ENCODE measurements at places on chromosomes 3 and 15. TPM values are rescaled to one million over a fixed set of nuclear protein-coding genes. Genes with fewer than 3 reads are reported as not detected.

Gene SERINC4
- total RNA-seq, result not detected

DNA sequence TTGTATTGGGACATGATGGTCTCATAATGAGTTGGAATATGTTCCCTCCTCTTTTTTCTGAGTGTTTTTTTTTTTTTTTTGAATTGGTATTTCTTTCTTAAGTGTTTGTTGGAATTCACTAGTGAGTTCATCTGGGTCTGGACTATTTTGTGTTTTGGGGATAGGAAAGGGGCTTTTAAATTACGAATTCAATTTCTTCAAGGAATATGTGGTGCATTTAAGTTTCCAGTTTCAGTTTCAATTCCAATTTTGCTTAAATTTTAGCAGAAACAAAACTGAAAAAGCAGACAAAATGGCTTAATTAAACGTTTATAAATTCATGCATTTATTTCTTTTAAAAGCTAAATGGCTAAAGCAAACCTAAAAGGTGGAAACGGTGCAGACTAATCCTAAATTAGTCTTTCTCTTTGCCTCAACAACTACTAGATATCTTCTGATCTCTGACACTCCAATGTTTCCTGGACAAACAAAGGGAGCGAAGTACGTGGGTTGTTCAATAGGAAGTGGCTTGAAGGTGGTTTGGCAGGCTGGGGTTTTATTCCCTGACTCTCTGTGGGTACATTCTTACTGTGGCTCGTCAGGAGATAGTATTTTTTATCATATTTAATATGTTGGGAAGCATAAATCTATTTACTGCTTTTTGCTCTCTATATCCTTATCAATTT, 50.0 kb upstream of the CORO2B start:
- no peaks in the 10 kb centered on the region for H3K36me3 ChIP-seq
- H3K27ac ChIP-seq, result no peak overlapping the region
- no peak for DNase-seq
- H3K4me3 ChIP-seq, result no peak overlapping the region

Gene ASB14
- 1.2 TPM for total RNA-seq

DNA sequence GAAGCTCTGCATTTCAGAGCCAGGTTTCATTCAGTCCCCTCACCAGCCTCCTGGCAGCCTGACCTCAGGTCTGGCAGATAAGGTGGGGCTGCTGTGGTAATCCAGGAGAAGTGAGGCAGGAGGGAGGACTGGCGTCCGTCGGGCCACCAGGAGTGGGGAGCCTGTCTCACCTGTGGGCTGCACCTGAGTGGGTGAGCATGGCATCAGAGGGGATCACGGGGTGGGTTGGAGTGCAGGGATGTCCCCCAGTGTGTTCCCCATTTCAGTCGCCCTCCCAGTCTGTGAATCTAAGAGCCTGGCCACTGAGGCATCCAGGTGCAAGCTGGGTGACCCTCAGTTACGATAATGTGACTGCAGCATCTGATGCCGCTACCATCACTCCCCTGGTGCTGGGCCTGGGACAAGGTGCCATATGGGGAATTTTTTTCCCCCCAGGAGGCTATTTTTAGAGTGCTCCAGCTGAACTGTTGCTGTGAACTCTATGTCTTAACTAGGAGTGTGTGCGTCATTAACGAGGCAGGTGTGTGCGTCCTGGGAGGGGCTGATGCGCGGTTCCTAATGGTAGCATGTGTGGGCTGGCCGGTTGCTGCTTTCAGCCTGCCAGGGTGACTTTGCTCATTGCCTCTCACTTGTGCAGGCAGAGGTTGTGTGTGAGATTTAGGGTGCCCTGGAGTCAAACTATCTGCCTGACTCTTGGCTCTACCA, 165.2 kb downstream of the SLCO3A1 start:
- no peak overlapping the region for H3K4me3 ChIP-seq
- peak; percentile 41 for DNase-seq
- peaks cover 49% of the 10 kb centered on the region for H3K4me1 ChIP-seq
- H3K27me3 ChIP-seq, result no peaks in the 10 kb centered on the region
- no peaks in the 10 kb centered on the region for H3K36me3 ChIP-seq

- no peak overlapping the region for H3K4me3 ChIP-seq
- H3K4me1 ChIP-seq, result no peaks in the 10 kb centered on the region
- no peak for DNase-seq
- H3K27me3 ChIP-seq, result no peaks in the 10 kb centered on the region
- H3K27ac ChIP-seq, result no peak overlapping the region
These were observed 17.3 kb upstream of the SOX14 start for GRCh38 chr3:137746808-137747207.

- no peaks in the 10 kb centered on the region for H3K27me3 ChIP-seq
- H3K27ac ChIP-seq, result no peak overlapping the region
- no peak overlapping the region for H3K4me3 ChIP-seq
- DNase-seq, result no peak
- peaks cover 74% of the 10 kb centered on the region for H3K36me3 ChIP-seq
These were observed 79.0 kb upstream of the DCLK3 start for GRCh38 chr3:36843065-36844051.
